ENCODE measurements at places on chromosomes 7 and 10.

- DNase-seq = no peak
These were observed 168.4 kb downstream of the AMPH start for GRCh38 chr7:38462819-38463218.

- no peak for DNase-seq
These were observed 5.8 kb upstream of the ALOX5 start for GRCh38 chr10:45368181-45368580.

GRCh38 chr10:110123594-110123993 is 83.8 kb upstream of the MXI1 start:
- DNase-seq = no peak

- peak; percentile 87 for DNase-seq
These were observed 90.8 kb downstream of the CHN2 start for GRCh38 chr7:29285444-29285793.

- no peak for DNase-seq
These were observed 6.7 kb downstream of the ECD start for GRCh38 chr10:73161079-73161478.

- DNase-seq = no peak
These were observed 148.2 kb downstream of the GFRA1 start for GRCh38 chr10:116124777-116125176.

GRCh38 chr10:124414076-124414475 is 4.6 kb downstream of the OAT start:
- no peak for DNase-seq

GRCh38 chr10:29735628-29736365 is 101.0 kb upstream of the SVIL start:
- peak; percentile 86 for DNase-seq

GRCh38 chr10:25641595-25641994 is 292.4 kb upstream of the MYO3A start:
- no peak for DNase-seq

DNA sequence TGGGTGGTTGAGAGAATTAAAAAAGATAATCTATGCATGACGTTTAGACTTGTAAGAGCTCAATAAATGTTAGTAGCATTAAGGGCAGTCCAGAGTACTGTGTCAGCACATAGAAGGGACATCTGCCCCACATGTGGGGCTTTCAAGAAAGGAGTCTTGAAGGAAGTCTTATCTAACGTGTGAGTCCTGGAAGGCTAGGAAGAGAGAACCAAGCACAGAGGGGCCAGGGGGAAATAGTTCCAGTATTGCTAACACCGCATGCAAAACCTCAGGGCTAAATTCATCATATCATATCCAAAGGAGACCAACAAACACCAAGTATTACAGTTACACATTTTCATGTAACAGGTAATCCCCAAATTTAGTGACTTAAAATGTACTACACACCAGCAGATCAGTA is 122.7 kb downstream of the AOAH start:
- DNase-seq = peak; percentile 65

DNA sequence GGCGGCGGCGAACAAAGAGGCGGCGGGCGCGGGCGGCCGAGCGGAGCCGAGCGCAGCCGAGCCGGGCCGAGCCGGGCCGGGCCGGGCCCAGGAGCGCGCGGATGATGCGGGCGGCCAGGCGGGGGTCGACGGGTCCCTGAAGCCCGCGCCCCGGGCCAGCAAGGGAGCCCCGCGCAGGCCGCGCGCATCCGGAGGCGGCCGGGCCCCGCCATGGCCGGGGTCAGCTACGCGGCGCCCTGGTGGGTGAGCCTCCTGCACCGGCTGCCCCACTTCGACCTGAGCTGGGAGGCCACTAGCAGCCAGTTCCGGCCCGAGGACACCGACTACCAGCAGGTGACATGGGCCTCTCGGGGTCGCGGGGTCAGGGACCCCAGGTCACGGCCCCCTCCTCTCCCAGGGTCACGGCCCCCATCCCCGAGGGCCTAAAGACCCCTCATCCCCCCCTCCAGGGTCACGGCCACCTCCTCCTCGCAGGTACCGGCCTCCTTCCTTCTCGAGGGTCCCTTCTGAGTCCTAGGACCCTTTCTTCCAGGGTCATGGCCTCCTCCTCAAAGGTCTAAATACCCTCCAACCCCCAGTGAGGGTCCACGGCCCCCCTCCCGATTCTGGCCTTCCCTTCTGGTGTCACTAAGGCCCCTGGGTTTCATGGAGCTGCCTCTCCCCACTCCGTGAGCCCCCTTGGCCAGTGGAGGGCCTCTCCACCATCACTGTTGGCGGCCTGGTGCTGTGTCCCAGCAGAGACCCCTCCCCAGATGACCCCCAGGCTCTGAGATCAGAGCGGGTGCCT is at the start of gene TTYH3:
Gene TTYH3 (plus strand): TSS at position 41 of the 787 bp plus-strand sequence. CDS start 170 bp downstream, at position 211.
- DNase-seq = no peak

- DNase-seq = peak; percentile 84
These were observed 6.1 kb upstream of the VCL start for GRCh38 chr10:73991884-73992245.

DNA sequence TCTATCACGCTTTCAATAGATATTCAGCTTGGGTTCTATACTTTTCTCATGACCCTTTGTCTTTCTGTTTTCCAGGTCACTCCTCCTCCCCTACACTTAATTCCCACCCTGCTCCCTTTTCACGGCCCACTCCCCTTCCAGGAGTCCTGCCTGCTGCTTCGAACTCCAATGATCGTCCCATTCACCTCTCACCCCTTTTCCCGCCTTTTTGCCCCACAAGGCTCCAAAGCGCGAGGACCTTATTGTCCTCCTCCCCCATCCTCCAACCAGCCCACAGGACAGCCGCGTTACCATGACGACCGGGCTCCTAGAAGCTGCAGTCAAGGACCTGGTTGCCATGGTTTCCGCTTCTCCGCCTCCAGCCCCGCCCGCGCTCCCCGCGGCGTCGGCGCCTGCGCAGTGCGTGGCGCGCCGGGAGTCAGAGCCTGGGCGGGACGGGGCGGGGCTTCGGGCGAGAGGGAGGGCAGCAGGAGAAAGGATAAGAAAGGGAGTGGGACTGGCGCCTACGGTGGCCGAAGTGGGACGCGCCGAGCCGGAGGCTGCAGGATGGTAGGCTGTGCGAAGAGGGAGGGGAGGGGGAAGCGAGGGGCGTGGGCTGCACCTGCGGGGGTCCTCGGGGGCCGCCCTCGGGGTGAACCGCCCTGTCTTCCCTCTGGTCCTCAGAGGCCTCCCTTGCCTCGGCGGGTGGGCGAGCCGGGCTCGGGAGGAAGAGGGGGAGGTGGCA is at the start of gene AP1S1:
Gene AP1S1 (plus strand): TSS at position 508 of the 724 bp plus-strand sequence. CDS start 39 bp downstream, at position 547.
- DNase-seq = peak; percentile 97

- no peak for DNase-seq
These were observed 13.8 kb downstream of the VIPR2 start for GRCh38 chr7:159130820-159131219.

- DNase-seq = no peak
These were observed 291.4 kb downstream of the SFMBT2 start for GRCh38 chr10:7119325-7120015.

DNA sequence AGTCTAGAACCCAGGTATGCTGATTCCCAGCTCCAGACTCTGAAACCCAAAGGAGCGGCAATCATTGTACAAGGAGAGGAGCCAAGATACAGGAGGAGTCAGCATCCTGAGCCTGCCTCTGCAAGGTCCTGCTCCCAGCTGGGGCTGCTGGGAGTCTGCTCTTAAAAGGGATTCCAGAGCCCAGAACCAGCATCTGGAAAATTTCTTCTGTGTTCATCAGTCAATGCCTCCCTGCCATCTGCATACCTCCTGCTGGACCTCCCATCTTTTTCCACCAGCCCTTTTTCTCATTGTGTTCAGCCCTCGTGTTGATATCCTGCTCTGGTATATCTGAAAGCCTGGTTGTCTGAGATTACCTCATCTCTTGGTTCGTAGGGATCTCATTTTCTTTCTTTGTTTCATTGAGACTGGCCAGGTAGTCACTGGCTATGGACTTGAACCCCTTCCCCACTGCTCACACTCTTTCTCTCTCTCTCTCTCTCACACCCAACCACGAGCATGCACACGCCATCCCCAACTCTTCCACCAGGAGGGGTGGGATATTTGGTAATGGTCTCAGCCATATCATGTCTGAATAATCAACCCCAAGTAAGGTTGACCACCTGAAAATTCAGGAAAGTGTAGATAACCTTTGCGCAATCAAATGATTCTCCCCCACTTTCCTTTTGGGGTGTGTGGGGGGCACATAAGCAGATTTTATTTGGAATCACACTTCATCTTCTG is 608.8 kb downstream of the LRMDA start:
- DNase-seq = no peak

DNA sequence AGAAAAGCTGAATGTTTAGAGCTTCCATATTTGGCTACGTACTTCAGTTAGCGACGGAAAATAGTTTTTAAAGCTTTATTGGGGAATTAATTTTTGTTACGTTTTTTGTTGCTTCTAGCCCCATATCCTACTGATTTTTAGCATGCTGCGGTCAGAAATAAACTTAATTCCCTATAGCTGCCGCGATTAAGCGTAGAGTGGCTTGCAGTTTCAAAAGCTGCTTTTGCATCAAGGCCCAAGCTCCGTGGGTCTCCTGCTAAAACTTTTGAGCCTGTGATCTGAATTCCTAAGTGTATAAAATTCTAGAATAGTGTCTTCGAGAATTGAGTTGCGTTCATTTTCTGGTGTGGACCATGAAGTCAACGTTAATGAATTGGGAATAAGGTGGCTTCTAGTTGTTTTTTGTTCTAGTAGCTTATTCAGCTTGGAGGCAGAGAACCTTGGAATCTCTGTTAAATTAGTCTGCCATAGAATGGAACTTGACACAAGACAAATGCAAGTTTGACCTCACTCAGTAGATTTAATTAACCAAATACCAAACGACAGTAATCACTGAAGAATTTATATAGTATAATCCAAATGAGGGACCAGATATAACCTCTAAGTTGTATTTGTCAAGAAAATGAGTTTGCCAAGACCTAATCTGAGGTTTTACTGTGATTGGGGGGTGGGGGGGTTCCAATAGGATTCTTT is 977 bp downstream of the CALU start:
- DNase-seq = no peak

GRCh38 chr10:70605161-70605560 is 2.6 kb upstream of the PRF1 start:
- DNase-seq = no peak

DNA sequence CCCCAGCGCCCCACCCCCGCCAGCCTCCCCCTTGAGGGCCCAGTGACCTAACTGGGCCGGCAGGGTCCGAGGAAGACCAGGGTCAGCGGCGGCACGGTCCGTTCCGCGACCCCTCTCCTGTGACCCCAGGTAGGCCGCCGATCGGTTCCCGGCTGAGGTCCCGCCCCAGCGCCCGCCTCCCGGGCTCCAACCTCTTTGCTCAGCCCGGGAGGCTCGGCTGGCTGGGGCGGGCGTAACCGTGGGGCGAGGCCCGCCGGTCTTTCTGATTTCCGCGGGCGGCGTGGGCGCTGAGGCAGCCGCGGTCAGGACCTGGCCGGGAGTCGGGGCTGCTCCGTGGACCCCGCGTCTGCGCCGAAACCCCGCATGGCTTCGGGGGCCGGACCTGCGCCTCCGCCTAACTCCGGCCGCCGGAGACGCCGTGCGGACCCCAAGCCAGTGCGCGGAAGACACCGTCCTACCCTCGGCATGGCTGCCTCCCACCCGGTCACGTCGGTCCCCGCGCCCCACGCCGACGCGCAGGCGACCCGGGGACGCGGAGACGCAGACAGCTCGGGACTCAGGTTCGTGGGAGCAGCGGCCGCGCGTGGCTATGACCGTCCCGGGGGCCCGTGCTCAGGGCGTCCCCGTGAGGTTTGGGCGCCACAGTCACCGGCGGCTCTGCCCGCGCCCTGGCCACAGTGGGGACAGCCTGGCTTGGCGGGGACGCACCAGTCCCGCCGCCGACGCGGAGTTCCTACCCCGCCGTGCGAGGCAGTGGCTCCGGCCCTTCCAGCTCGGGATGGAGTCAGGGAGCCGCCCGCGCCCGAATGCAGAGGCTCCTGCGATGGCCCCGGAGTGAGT is 1.0 kb upstream of the VENTX start:
- no peak for DNase-seq

DNA sequence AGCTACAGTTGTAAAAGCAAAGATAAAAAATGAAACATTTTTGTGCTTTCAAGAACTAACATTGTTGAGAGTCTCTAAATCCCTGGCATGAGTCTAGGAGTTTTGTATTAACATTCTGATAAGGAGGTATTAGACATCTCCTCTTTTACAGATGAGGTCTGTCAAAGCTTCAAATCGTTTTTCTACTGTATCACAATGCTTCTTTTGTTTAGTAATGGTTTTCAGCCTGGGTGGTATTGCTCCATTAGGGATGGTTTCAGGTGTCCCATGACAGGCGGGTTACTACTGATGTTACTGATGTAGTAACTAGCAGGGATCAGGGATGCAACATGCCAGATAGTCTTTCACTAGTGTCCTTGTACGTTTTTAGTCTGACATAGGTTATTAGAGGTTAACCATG is 27.4 kb downstream of the STAM start:
- no peak for DNase-seq

DNA sequence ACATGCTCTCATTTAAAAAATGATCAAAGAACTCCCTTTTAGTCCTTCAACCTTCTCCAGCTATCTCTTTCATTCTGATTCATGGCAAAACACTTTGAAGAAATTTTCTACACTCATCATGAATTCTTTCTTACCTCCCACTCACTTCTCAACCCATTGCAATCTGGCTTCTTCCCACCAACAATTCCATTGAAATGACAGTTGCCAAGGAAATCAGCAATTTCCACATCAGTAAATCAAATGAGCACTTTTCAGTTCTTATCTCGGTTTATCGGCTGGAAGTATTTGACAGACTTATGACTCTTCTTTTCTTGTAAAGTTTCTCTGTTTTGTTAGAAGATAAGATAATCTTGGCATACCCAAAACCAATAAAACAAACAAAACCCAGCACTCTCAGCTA is 99.1 kb upstream of the CACNA2D1 start:
- DNase-seq = no peak

- DNase-seq = no peak
These were observed 118.1 kb downstream of the GLRX3 start for GRCh38 chr10:130254243-130254642.

DNA sequence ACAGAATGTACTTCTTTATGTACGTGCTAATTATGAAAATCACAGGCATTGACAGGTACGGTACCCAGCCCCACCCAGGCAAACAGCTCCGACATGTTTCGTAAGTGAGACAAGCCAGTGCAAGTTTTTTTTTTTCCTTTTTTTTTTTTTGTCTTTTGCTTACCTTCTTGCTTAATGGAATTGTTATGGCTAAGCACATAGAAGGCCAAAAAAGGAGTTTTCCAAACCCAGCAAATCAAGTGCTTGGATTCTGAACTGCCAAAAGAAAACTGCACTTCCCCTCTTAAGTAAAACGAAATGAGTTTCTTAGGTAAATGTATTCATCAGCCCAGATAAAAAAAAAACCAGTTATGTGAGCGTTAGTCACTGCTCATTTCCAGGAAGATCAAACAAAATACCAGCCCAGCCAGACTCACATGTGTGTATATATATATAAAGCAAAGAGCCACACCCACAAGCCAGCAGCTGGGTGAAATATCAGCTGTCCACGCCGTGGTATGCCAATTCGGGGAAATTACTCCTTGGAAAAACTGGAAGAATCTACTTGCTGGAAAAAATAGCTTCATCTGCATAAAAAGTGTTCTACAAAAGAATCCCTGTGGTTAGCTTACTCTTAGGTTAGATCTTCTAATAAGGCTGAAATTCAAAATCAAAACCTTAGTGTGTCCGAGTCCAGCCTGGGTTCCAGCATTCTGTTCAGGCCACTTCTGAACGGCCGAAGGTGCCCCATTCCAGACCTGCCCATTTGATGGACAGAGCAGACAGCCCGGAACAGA is 8.0 kb downstream of the KLF6 start:
- peak; percentile 82 for DNase-seq

GRCh38 chr7:106041140-106041717 is 70.9 kb downstream of the SYPL1 start:
- DNase-seq = peak; percentile 48

Data from activated CD4-positive, alpha-beta T cell treated with anti-CD3 and anti-CD28 coated beads, Interleukin-10, Interleukin-2, amounts not matched to agents 100 ng/mL and 50 ng/mL, durations not matched to agents 16 hours and 8 hours (primary cell).